ENCODE measurements at places on chromosomes 11 and 22.
A peak's percentile ranks its signal among the peaks of the same experiment; 100 is the strongest.

GRCh38 chr11:63547061-63547460 lies 10.5 kb downstream of the PLAAT4 start:
- no peak for DNase-seq

- no peak for DNase-seq
Observed at GRCh38 chr11:13216019-13216710, 61.4 kb upstream of the BMAL1 start.

GRCh38 chr22:40726514-40726913 lies 47.2 kb downstream of the MCHR1 start:
- DNase-seq: peak; percentile 11

GRCh38 chr11:43959321-43959995 lies 17.0 kb downstream of the C11orf96 start:
- DNase-seq: no peak

DNA sequence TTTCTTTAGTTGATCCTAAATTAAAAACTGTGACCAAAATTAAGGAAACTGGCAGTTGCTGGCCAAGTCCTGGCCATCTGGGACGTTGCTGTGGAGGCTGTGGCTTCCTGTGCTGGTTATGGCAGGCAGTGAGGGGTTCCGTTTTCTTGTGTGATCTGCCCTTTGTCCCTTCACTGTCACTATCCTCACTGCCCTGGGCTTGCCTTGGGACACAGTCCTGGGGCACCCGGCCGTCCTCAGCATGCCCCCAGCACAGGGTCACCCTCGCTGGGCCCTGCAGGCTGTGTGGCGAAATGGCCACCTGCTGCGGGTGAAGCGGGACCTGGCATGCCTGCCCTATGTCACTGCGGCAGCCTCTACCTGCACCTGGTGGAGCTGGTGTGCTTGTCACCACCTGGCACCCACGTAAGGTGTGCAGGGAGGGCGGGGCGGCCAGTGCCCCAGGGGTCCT lies 52.5 kb upstream of the SLC22A12 start:
- DNase-seq: no peak

DNA sequence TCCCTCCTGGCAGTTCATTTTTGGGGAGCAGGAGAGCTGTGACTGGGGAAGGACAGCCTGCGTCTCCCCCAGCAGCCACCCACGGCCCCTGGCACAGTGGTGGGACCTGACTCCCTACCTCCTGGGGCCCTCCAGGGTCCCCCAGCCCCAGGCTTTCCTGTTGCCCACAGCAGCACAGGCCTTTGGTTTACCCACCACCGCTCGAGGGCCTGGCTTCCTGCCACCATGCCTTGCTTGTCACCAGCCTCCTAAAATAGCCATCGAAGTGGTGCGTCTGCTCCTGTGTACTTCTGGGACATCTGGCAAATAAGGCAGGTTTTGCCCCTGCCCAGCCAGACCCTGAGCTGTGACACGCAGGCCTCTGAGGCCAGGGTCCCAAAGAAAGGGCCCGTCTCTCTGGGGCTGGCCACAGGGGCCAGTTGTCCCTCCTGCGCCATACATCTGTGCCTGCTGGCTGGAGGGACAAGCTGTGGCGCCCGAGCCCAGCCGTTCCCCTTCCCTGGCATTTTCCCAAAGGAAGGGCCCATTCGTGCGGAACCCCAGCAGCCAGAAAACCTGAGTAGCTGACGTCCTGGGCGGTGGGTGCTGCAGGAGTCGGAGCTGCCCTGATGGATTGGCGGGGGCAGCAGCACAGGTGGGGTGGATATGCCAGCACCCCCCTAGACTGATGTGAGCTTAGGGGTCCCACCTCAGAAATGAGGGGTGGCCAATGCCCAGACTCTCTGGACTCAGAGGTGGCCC lies 14.6 kb downstream of the PHLDA2 start:
- DNase-seq: no peak

GRCh38 chr11:110293389-110293788 lies 3.0 kb downstream of the RDX start:
- no peak for DNase-seq

DNA sequence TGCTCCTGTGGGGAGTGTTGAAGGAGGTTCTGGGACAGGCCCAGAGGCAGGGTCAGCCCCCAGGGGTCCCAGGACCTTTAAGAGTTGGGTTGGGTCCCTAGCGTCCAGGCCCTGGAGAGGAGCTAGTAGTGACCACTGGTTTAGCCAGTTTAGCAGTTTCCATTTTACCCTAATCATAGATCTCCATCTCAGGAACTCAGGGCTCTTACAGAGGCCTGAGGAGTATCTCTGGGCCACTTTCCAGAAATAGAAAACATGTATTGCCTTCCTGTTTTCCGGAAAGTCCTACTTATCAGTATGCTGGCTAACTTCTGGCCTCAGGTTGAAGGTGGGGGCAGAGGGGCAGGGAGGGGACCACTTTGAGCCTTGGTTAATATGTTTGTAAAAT lies 13.5 kb downstream of the NCF4 start:
- DNase-seq: no peak

DNA sequence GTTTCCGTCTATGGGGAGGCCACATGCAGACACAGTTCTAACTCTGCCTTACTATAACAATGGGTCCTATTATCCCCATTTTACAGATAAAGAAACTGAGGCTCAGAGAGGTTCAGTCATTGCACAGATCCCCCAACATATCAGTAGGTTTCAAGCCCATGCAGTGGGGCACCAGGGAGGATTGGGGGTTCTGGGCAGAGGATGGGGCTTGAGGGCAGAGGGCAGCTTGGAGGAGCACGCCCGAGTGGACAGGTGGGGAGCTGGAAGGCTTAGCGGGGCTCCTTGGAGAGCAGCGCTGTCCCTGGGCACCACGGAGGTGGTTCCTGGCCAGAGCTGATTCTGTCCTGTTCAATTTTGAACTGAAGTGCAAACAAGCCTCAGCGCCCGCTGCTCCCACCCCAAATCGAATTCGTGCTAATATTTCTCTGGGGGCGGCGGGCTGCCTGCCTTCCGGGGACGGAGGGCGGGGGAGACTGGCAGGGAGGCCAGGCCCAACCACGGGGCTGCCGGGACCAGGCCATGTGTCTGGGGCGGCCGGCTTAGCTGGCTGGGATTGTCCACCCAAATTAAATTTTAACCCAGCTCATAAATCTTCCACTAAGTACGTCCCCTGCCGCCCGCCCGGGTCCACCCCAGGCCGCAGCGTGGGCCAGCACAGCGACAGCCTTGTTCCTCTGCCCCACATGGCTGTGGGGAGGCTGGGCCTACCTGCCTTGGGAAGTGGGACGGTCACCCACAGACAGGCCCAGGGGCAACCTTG lies 49.4 kb downstream of the FLRT1 start:
- no peak for DNase-seq

DNA sequence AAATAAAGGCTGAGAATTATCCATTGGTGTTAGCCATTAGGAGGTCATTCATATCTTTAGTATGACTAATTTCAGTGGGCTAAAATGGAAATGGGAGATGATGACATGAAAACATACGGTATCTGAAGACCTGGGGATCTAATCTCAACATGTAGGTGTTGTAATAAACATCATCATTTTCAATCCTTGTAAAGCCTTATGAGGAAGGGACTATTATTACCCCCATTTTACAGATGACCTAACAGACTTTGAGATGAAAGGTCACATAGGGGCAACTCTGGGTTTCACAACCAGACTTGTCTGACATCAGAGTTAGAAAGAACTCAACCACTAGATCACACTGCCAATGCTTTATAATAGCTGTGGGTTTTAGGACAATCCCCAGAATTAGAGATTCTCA lies 34.8 kb upstream of the TMEM135 start:
- no peak for DNase-seq

DNA sequence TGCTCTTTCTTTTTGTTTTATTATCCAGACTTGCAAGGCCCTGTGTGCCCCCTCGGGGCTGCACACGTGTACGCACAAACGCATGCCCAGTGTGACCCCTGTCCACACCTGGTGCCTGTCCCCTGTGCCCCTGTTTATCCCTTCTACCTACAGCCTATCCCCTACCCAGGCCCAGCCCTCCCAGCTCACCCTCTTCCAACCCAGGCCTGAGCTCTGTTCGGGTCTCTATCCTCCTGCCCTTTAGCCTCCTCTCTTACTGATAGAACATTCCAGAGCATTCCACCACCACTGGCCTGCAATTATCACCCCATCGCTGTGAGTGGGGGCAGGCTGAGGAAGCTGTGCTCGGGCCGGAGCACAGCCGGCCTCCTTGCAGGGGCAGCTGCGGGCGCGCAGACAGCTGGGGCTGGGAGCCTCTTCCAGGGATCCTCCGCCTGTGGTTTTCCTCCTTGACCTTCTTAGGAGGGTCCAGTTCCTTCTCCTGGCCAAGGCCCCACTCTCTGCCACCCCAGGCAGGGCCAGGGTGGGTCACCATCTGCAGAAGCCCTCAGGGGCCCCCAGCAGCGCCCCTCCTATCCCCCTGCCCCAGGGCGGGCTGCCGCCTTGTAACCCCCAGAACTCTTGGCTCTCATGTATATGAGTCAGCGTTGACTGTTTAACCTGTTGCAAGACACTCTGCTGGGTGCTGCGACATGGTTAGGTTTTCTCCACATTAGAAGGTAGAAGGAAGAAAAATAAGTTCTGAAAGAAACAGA lies 41.8 kb upstream of the KCNQ1OT1 start:
- no peak for DNase-seq

DNA sequence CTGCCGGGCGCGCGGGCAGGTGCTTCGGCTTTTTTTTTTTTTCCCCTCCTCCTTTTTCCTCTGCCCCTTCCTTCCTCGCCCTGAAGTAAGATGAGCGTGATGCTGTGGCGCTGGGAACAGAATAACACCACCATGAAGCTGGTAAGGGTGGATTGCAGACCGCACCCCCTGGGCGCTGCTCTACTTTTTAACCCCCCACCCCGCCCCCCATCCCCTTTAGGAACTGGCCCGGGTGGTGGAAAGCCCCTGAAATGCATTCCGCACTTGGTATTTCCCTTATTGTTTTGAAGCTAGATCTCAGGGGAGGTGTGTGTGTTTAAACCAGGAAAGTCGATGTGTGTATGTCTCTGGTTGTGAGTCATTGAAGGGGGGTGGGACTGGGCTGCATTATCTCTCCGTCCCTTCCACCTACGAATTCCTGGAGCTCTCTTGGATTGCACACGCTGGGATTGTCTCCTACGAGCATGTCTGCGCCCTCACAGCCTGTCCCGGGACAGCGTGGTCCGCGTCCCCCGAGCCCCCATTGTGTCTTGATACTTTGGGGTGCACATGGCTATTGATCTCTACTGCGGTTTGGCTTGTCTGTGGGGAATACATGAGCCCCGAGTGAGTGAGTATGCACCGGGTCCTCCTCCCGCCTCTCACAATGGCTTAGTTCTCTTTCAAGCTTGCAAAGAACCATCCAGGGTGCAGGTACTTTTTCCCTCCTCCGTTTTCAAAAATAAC lies 64.9 kb downstream of the NAV2 start:
- DNase-seq: peak; percentile 65

DNA sequence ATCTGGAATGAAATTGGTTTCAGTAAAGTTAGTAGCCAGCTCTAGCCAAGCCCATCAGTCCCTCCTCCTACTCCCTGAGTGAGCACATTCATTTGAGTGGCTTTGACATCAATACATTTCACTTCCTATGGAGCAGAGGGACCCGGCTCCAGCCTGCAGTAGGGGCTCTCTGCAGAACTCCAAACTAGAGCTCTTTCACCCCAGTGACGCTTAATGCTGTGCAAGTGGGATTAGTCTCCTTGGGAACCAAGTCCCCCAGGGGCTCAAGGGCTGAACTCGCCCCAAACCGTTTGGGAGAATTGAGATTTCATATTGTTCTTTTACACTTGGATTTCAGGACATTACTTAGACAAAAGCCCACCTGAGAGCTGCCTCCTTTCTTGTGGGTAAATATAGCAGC lies 4.4 kb upstream of the FAM181B start:
- no peak for DNase-seq

DNA sequence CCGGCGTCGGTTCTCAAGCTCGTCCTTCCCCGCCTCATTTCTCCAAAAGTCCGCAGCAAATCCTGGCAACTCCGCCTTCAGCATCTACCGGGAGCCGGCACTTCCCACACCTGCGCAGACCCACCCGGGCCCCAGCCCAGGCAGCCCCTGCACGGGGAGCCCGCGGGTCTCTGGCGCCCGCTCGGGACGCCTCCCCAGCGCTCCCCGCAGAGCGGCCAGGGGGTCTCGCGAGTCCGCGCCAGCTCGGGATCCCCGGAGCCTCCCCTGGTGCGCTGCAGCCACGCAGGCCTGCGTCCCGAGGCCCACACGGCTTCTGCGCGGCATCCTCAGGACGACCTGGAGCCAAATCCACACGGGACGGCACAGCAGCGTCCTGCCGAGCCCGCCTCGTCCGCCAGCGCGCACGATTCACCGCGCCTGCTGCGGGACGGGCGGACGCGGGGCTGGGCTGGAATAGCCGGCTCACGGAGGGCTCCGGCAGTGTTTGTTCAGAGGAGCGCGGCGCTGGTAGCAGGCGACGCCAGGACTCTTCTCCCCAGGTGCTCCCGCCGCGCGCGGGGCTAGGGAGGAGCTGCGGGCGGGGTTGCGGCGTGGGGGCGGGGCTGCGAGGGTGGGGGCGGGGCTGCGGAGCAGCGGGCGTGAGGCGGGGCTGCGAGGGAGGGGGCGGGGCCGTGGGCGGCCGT lies 816 bp upstream of the PHRF1 start:
- DNase-seq: no peak

DNA sequence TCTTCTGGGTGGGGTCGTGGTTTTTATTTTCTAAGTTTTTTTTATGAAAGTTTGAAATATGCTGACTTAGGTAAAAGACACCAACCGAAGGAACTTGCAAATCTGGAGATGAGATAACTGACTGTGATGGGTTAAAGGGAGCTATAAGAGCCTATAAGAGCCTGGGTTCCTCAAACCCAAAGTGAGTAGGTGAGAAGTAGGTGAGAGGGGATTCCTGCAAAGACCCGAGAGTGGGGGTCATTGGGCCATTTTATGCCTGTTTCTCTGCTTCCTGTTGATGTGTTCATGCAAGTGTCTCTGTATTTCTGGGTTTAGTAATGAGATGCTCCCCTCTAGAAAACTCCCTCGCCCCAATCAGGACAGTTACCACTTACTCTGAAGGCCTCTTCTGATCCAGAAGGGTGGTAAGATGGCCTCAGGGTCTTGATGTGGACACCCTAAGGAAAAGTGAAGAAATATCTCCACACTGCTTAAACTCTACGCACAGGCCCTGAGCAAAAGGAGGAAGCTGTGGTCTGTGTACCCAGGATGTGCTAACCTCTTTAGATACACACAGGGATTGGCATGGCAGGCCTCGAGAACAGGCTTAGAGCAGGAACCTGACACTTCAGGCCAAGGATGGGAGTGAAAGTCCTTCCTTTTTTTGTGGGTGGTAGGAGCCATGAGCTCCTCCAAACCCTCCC lies 1.8 kb downstream of the FLI1 start:
- DNase-seq: no peak

DNA sequence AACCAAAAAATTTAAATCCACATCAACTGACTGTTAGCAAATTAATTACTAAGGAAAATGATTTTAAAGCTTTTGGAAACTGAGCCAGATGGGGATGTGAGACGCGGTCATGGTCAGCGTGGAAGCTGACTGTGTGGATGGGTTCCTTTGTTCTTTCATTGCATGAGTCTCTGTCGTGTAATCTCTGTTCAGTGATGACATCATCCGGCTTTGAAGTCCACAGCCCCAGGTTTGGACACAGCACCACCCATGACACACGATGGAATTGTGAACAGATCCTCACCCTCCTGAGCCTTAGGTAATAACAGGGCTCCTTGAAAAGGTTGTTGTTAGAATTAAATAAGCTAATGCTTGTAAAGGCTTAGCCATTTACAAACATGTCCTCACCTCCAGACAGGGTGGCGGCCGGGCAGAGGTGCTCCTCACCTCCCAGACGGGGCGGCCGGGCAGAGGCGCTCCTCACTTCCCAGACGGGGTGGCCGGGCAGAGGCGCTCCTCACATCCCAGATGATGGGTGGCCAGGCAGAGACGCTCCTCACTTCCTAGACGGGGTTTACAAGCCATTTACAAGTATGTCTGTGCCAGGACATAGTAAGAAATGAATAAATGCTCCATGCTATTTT lies 677.3 kb downstream of the TBC1D22A start:
- DNase-seq: no peak

All from GM12878 (cell line).